T-helper 2 cell (primary cell): ENCODE measurements at places on chromosomes 3 and 15.

DNA sequence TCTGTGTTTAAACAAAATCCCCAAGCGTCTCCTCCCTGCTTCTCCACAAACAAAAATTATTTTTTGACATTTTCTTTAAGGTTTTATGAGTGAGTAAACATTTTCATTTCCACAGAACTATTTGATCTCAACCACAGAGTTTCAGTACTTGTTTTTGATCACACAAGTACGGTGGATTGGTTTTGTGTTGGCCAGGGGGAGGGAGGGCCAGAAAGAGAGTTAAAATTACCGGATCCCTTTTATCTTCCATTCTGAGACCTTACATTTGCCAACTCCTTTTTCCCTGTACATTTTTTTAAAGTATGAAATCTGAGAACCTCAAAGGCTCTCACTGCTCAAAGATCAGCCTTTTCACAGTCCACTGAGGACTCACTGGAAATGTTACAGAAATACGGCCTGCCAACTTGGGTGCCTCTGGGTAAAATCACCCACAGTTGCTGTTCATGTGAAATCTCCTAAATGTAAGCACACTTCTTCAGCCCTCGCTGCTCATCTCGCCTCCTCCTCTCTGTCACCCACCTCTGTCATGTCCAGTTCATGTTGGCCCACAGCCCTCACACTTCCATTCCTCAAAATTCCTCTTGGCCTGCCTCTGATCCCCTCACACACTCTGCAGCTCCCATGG is 1.7 kb downstream of the HOMER2 start:
- no peak for DNase-seq

DNA sequence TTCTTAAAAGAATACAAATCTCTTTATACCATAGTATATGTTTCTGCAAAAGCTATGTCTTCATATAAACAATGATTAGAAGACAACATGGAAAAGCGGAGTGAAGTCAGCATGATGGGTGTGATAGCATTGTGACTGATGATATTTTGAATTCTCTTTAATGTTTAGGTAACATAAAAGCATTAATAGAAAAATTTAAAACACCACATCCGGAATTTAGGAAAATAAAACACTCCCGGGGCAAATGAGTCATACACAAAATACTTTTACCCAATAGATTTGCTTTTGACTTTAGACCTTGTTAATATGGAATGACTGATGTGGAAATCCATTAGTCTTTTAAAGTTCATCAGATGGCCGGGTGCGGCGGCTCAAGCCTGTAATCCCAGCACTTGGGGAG is 134.7 kb downstream of the P3H2 start:
- no peak for DNase-seq

DNA sequence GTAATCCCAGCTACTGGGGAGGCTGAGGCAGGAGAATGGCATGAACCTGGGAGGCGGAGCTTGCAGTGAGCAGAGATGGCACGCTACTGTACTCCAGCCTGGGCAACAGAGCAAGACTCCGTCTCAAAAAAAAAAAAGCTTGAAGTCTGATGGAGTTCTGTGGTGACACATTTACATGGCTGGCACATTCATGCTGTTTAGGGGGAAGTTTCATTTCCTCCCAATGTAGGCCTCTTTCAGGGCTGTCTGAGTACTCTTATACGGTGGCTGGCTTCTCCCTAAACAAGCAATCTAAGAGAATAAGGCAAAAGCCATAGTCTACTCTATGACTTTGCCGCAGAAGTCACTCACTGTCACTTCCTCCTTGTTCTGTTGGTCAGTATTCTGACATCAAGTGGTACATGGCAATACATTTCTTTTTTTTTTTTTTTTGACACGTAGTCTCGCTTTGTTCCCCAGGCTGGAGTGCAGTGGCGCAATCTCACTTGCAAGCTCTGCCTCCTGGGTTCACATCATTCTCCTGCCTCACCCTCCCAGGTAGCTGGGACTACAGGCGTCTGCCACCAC is 41.2 kb downstream of the OIP5 start:
- DNase-seq = no peak

DNA sequence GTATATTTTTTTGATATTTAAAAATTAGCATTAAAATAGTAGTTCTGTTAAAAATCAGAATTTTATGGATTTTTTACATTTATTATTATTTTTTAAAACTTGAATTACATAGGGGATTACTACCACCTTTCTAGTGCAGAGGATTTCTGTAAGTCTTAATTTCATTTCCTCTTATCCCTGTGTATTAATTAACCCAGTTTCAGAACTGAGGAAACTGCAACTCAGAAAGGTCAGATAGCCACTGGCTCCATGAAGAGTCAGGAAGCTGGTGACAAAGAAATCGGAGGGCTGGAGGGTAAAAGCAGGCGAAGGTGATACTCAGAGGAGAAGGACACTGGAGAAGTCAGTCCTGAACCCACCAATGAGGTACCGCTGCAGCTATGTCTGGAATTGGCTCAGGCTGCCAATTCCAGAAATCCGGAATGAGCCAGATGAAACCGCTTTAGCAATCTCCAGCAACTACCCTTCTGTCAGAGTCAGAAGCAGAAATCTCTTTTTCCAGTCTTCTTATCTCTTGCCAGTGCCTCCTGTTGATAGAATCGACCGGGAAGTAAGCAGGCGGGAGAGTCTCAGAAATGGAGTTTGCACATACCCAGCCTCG is 308.5 kb downstream of the SV2B start:
- DNase-seq = no peak

DNA sequence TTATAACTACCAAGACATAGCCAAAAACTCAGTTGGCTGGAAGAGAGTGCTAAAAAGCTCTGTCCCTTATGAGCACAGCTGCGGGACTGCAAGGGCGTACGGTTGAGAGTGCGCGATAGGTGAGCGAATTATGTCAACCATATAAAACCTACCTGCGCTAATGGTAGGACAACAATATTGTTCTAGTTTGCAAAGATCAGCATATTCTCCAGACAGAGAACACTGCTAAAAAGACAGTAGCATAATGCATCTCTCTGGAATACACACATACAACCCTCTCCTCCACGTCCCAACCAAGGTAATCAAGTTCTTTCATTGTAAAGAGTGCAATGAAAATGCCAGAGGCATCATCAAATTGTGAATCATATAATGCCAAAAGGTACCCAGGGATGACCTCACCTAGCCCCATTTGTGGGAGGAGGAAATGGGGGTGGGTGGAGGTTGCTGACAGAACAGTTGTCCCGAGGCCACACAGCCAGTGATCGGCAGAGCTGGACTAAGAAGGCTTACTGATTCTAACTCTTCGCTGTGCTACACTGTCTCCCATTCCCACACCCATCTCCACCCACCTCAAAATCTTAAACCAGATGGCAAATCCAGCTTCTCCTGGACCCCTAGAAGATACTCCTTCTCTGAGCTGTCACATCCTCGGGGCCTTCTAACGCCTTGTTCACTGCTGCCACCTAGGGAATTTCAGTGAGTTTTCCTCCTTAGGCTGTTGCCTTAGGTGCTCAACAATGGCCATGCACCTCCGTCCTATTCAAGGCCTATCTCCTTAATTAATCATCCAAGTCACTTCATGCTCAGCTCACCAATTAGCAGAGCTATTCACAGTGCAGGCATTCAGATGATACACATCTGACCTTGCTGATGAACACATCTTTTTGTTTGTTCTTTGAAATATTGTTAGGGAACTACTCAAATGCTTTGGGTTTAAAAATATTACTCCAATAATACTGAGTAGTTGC is 60.7 kb downstream of the RPL22L1 start:
- peak; percentile 17 for DNase-seq

GRCh38 chr3:71859123-71859519 is 74.2 kb upstream of the PROK2 start:
- peak; percentile 60 for DNase-seq

DNA sequence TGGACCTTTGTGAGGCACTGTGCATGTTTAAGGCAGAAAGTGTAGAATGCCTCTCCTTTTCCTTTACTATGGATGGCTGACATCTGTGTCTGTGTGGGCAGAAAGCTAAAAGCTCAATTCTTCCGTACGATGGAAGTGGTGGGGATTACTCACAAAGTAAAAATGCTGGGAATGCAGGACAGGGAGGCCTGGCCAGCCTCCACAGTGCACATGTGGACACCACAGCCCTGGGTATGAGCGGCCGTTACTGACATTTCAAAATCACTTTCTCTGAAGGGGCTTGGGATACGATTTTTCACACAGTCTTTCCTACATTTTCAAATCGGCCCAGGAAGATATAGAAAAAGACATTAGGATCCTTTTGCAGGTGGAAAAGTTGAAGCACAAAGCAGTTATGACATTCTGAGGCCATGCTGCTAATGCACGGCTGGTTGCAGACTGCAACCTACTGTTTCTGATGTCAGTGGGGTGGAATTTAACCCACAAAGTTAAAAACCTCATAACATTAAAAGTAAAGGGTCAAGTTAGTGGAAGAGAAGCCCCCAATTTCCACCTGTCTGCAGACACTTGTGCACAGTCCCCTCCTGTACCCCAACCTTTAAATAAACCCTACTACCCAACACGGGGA is 27.9 kb downstream of the EHD4 start:
- DNase-seq = no peak

- no peak for DNase-seq
Observed at GRCh38 chr3:66555214-66555844, 54.5 kb upstream of the LRIG1 start.

DNA sequence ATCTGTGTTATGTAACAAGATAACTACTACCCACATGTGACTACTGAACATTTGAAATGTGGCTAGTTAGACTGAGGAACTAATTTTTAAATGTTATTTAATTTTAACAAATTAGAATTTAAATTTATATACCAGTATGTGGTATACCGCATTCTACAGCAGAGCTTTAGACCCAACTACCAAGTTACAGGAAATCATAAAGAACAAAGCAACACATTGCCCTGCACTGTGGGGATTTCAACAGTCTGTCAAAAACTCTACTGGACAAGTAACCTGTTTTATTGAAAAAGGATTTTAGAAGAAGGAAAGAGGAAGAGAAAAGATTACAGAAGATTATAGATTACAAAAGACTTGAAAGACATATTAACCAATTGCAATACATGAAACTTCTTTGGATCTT is 64.9 kb downstream of the DPH6 start:
- DNase-seq = no peak

DNA sequence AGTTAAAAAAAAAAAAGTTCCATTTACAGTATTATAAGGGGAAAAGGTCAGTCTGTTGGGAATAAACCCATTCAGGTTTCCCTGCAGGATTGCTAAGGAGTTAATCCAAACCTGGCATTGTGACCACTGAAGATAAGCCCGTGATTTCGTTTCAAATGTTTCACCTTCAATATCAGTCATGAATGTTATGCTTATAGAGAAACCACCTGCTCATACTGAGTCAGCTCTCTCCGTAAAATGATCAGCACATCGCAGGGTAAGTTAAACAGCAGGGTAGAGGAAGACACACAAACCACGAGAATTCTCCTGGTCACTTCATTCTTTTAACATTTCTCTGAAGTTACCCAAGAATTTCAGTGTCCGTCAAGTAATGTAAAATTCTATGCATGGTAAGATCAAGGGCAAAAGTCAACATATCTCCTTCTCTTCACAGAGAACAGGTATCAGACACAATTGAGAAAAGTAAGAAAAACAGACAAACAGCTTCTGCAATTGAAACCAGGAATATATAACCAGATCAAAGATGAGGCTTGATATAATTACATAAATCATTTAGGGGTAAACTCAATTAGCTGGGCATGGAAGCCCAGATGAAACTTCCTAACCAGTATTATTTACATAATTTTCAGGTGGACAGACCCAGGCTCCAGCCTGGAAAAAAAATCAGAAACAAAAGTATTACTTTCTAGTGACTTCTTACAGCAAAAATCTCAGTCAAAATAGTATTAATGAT is 67.6 kb upstream of the ARHGEF3 start:
- DNase-seq = no peak
